PC-3 (cell line): ENCODE measurements at places on chromosomes 12 and 14.
A peak's percentile ranks its signal among the peaks of the same experiment; 100 is the strongest.

DNA sequence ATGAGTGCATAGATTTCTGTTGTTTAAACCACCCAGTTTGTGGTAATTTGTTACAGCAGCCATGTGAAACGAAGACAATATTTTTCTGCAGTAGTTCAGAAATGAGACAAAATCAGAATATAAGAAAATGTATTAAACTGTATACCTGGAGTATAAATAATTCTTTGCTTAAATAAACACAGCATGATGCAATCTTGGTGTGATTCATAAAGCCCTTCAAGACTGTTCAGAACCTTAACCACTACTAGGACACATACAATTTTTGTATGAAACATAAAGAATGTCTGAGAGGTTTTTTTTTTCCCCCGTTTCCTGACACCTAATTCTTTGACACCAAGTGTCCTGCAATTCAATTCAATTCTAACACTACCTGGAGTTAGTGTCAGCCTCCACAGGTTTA lies 10.5 kb downstream of the C12orf75 start:
- peak; percentile 71 for DNase-seq

GRCh38 chr12:124551268-124552144 lies 15.9 kb downstream of the NCOR2 start:
- DNase-seq: peak; percentile 23

GRCh38 chr12:78018939-78019338 lies 188.2 kb downstream of the NAV3 start:
- DNase-seq: no peak

DNA sequence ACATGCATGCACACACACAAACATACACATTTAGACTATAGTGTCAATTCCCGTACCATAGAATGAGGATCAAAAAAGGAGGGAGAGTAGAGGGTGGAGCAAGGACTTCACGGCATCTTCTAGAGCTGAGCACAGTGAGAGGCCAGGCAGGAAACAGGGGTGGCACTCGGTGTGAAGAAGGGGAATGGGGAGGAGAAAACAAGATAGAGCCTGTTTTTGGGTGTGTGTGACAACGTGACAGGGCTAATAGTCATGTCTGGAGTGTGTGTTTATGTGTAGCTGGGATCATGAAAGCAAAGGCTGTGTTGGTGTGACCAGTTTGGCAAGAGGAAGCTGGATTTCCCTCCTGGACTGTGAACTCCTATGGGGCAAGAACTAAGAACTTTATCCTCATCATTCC lies 9.9 kb upstream of the ACVR1B start:
- DNase-seq: no peak

- DNase-seq: peak; percentile 64
Measured at GRCh38 chr14:55301437-55302121, 30.4 kb downstream of the FBXO34 start.

GRCh38 chr14:103065861-103066260 lies 8.5 kb upstream of the CDC42BPB start:
- no peak for DNase-seq

DNA sequence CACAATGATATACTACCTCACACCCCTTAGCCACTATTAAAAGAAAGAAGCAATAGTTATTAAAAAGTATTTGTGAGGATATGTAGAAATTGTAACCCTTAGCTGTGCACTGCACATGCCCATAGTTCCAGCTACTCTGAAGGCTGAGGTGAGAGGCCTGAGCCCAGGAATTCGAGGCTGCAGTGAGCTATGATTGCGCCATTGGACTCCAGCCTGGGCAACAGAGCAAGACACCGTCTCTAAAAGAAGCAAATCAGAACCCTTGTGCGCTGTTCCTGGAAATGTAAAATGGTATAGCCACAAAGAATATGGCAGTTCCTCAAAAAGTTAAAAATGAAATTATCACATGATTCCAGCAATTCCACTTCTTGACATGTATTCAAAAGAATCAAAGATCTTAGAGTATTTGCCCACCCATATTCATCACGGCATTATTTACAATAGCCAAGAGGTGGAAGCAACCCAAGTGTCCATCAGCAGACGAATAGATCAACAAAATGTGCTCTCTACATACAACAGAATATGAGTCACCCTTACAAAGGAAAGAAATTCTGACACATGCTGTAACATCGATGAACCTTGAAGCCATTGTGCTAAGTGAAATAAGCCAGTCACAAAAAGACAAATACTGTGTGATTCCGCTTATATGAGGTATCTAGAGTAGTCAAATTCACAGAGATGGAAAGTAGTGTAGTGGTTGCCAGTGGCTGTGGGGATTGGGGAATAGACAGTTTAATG lies 23.7 kb upstream of the YLPM1 start:
- peak; percentile 34 for DNase-seq
